ENCODE measurements at places on chromosomes 16 and 17.

DNA sequence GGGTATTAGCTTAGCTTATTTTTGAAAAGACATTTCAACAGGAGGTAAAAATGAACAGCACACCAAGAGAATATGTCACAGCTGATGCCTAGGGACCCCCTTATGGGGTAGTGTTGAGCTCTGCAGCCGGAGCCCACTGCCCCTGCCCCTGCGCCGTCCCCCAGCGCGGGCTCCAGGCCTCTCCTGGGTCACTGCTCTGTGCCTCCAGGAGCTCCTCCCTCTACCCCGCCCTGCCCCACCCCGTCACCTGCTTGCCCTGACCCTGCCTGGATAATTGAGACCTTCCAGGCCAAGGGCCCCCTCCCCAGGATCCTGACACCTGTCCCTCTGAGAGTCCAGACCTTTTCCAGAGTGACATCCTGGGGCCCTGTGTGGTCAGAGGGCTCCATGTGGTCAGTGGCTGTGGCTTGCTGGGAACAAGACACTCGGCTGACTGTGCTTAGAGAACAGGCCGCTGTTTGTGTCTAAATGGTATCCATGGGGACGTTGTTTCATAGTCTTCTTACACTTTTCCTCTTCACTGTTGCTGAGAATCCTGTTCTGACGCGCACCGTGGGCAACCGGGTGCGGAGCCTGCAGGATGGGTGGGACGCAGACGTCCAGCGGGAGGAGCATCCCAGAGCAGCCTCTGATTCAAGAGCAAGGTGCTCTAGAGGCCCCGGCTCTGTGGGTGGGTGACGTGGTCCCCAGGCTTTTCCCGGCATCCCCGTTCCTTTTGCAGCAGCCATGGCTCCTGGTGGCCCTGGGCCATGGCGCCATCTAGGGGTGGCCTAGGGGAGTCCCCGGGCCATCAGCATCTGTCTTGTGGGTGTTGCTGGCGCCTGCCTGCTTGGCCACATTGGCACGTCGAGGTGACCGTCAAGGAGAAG is 20.0 kb upstream of the WFIKKN1 start:
- no peak for DNase-seq

GRCh38 chr16:22092143-22092933 is at the start of gene VWA3A:
TSS of gene VWA3A (plus strand) at chr16:22092541. CDS start at chr16:22092638, 97 bp downstream.
- DNase-seq, result peak; percentile 46

GRCh38 chr16:85384833-85385462 is 228.2 kb upstream of the GSE1 start:
- DNase-seq, result no peak

- no peak for DNase-seq
Observed at GRCh38 chr17:21530841-21531240, 154.7 kb downstream of the KCNJ12 start.

- DNase-seq, result no peak
Observed at GRCh38 chr17:57970710-57971109, 15.5 kb upstream of the CUEDC1 start.

DNA sequence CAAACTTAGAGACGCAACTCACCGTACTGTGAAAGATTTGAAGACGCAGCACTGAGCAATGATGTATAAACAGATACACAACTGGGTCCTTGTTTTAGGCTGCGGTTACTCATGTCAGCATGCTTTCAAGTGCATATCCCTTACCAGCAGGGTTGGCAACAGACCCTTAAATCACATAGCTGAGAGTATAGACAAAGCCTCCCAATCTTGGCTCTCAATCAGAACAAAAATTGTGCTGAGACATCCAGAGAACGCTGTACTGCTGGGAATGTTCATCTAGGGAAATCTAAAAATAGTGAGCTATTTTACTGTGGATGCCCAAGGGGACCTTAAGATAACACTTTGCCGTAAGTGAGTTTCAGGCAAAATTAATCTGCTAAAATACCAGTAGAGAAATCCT is 84.4 kb upstream of the NUDT7 start:
- DNase-seq, result no peak

Measured in amygdala (tissue), 56 donors.